ENCODE measurements at places on chromosomes 16 and 17.

- no peak for DNase-seq
These were observed 146.4 kb upstream of the CHMP6 start for GRCh38 chr17:80845069-80845862.

GRCh38 chr17:76986365-76986764 lies 118.2 kb downstream of the MGAT5B start:
- no peak for DNase-seq

DNA sequence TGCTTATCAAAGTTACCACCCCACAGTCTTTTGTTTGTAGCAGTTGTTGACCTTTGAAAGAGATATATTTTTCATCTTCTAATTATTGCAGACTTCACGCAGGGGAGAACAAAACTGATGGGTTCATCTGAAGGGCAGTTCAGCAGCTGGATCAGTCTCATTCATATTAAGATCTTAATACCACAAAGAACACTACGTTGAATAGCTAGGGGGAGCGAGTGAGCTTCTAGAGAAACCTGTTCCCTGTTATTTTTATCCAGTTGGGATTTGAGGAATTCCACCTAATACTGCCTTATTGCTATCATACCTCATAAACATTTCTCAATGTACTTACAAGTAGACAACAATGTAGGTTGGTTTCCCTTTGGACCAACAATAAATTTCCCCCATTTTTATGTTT lies 306.1 kb upstream of the KIF2B start:
- DNase-seq = no peak

- DNase-seq = peak; percentile 63
These were observed at the start of gene IRF8 for GRCh38 chr16:85898521-85899442. TSS of gene IRF8 (plus strand) at chr16:85899162. CDS start at chr16:85903016, 3,854 bp downstream.

DNA sequence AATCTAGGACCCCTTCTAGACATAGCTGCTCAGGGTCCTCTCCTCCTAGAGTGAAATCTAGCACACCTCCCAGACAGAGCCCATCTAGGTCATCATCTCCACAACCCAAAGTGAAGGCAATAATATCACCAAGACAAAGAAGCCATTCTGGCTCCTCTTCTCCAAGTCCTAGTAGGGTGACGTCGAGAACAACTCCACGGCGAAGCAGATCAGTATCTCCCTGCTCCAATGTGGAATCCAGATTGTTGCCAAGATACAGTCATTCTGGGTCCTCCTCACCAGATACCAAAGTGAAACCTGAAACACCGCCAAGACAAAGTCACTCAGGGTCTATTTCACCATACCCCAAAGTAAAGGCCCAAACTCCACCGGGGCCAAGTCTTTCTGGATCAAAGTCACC lies 10.7 kb downstream of the SRRM2 start:
- DNase-seq = no peak

DNA sequence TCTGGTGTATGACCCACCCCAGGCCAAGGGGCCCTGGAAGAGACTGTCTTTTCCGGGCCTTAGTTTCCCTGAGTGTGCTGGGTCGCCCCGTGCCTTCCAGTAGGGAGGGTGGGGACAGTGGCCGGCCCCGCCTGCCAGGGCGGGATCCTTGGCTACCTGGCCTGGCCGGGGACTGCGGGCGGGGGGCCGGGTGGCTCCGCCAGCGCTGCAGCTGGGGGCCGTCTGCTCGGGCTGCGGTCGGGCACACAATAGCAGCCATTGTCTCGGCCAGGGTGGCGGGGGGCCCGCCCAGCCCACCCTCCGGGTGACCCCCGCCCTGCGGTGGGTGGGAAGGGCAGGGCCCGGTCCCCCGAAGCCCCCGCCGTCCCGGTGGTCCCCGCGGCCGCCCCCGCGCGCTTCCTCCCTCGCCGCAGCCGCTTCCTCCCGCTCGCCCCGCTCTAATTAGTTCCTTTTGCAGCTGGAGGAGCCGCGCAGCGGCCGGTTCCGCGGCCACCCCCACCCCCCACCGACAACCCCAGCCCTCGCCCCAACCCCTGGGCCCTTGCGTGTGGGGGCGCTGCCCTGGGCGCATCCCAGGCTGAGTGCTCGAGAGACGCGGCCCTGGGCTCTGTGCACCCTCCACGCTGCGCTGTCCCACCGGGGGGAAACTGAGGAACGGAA lies 11.6 kb downstream of the GLIS2 start:
- no peak for DNase-seq

- peak; percentile 39 for DNase-seq
These were observed 8.0 kb downstream of the SLC38A10 start for GRCh38 chr17:81287152-81287551.

- DNase-seq = no peak
These were observed 7.3 kb downstream of the CYB5D1 start for GRCh38 chr17:7864995-7865650.
